Stimulated activated CD4-positive, alpha-beta T cell treated with anti-CD3 and anti-CD28 coated beads, Interleukin-2, amount 100 ng/mL, for 24 hours (primary cell): ENCODE measurements at places on chromosomes 7 and 10.
A peak's percentile ranks its signal among the peaks of the same experiment; 100 is the strongest.

DNA sequence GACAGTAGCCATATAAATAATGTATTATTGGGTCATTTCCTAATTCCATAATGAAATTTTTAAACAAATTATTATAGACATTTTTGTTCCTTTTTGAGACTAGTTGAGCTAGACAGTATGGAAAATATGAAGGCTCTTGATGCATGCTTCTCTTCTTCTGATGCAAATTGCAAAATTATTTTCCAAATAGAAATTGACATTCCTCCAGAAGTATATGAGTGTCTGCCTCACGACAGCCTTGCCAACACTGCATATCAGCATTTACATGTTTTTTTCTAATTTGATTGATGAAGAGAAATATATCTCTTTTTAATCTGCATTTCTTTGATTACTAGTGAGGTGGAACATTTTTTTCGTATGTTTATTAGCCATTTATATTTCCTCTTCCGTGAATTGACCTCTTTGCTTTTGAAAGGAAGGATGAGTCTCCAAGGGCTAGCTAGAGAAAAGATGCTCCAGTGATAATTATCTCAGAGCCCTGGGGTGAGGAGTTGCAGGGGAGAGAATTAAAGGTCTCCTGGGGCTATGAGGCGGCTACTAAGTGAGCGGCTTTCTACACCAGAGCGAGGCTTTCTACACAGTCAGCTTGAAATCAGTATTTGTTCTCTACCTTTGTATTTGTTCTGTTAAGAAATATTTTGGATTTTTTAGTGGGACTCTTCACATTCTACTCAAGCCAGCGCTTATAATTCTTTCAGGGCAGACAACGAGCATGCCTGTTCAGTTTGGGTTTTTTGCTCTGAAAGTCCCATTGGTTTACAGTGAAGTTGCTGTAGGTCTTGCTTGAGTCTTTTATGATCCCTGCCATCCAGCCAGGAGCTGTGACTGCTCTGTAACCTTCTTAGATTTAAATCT, 712.2 kb upstream of the GALNT17 start:
- no peak for DNase-seq

GRCh38 chr10:48634198-48634983, 29.5 kb upstream of the ARHGAP22 start:
- peak; percentile 39 for DNase-seq

DNA sequence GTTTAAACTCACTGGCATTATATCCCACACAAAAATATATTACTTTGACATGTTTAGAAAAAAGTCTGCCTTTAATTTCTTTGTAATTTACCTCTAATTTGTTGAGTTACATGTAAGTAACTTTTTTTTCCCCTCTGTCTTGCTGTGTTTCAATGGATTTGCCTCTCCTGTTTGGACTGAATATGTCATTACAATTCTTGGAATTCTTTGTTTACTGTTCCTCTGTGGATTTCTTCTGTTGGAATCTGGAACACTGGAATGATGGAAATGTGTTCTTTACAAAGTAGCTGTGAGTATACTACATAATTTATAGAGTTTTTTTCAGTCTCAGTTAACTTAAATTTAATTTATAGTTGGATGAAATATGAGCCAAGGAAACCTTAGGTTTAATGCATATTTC, 30.4 kb downstream of the SEPTIN7 start:
- no peak for DNase-seq

DNA sequence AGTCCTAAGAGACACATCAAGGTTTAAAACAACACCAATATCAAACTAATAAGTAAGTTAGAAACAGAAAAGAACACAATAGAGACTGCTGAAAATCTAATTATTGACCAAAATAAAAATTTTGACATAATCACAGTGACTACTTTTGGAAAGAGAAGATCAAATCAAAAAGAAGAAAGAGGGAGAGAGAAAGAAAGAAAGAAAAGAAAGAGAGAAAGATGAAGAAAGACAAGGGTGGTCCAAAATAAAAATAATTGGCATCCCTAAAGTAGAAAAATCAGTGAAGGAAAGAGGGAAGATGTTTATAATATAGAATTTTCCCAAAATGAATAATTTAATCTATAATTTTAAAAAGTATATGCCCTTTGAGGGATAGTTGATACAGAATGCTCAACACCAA, 118.8 kb upstream of the VIPR2 start:
- DNase-seq = no peak

- DNase-seq = no peak
Observed at GRCh38 chr7:20244334-20245120, 27.3 kb upstream of the MACC1 start.

DNA sequence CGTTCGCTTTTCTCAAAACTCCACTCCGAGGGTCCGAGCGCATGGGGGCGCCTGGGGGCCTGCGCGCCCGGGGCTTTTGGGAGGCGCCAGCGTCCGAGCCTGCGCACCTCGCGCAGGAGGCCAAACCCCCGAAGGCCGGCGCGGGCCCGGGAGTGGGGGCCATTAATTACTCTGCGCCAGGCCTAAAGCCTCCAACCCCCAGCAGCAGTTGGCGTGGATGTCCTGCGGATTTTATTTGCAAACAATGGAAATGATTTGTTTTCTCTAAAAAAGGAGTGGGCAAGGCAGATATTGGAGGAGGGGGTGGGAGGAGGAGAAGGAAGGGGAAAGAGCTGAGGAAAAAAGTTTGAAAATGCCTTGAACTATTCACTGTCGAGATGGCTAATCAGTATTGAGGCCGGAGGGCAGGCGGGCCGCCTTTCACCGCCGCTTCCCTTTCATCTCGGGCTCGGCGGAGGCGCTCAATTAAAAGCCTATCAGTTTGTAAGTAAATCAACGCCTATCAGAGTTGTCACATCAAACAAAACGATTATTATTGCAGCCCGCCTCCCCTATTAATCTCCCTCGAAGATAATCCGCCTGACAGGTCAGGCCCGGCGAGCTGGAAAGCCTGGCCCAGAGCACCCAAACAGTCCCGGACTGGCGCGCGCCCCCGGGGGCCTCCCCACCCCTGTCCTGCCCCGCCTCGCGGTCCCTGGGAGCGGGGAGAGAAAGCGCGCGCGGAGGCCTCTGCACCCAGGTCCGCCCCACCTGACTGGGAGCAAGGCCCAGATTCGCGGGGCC, 3.4 kb upstream of the ZNF503 start:
- DNase-seq = no peak

DNA sequence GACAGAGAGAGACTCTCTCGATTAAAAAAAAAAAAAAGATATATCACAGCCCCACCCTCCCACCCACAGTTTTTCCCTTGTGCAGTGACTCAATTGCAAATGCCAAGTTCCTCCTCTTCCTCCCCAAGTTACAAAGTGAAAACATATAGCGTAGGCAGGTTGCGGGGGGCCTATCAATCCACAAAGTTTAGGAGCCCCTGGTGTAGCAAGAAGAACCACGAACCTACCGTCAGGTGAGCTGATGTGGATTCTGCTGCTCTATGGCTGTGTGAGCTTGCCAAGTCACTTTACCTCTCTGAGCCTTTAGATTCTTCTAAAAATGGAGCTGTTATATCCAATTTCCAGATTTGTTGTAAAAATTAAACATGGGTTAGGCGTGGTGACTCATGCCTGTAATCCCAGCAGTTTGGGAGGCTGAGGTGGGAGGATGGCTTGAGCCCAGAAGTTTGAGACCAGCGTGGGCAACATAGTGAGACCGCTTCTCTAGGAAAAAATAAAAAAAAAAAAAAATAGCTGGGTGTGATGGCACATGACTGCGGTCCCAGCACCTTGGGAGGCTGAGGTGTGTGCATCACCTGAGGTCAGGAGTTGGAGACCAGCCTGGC, 8.2 kb upstream of the RHBDD2 start:
- DNase-seq = peak; percentile 34

DNA sequence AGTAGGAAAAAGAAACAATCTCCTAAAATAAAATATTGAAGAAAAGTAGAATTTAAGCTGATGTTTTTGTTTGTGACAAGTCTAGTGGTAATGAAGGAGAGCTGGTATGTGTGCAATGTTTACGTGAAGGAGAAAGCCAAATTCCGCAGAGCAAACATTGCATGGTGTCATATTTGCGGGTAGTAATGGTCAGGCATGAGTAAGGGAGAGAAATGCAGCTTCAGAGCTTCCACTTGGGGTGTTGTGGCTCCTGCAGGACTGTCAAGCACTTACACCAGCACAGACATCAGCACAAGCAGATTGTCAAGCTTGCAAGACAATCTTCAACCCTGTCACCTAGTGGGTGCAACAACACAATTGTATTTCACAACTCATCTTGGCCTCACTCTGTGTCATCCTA, 136.5 kb upstream of the ETV1 start:
- DNase-seq = no peak

GRCh38 chr10:119981826-119982225, 89.3 kb downstream of the SEC23IP start:
- no peak for DNase-seq

DNA sequence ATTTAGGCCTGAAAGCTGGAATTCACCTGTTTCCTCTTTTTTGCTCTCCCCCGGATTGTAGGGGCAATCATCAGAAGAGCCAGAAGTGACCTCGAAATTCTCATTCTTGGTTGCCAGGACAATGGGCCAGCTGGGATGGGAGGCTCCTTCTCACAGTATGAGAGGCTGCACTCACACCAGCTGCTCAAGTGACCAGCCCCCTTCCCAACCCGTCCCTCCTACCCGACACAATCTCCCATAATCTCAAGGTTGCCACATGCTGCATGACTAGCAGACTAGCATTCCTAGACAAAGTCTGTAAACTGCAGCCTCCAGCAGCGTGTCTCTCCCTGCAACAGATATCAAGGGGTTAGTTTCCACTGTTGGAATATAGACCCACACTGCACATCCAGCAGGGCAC, 110.3 kb downstream of the C1GALT1 start:
- no peak for DNase-seq

DNA sequence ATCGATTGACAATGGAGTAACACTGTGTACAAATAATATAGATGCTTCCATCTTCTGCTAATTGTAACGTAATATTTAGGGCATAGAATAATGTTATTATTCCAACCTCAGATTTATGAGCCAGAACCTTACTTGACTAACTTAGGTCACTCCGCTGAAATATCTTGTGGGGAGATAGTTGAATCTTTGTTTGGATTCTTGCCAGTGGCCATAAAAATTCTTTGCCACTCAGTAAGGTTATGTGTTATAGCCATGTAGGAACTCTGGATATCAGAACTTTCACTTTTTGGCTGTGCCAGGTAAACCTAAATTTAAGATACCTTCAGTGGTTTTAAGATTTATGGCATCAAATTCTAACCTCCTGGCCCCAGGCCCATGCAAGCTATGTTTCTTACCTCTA, 197.6 kb downstream of the WDR11 start:
- DNase-seq = no peak

- DNase-seq = no peak
Observed at GRCh38 chr10:89648074-89648473, 3.0 kb upstream of the PANK1 start.

DNA sequence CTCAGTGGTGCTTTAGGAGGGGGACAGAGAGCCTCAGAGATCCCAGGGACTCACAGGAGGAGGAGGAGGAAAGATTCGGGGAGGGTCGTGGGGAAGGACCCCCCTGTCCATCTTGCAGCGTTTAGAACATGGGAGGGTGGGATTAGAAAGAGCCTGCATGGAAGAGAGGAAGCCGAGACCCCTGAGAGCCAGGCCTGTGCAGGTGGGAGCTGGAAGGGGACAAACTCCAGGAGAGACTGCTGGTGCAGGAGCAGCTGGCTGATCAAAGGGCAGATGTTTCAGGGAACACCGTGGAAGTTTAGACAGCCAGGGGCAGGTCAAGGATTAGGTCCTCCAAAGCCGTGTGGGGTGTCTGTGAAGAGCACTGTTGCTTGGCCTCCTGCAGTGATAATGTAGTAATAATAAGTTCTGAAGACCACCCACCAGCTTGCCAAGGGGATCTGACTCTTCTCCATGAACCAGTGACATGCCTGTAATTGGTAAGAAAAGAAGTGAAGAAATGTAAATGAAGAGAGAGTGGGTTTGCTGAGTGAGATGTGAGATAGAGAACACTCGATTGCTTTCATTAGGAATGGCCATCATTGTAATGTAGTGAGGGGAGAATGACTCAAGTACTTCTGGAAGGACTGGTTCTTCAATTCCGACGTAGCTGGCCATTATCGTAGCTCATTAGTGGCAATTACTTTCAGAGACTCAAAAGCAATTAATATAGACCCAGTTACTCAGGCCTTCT, 425.6 kb downstream of the PAXIP1 start:
- DNase-seq = no peak

DNA sequence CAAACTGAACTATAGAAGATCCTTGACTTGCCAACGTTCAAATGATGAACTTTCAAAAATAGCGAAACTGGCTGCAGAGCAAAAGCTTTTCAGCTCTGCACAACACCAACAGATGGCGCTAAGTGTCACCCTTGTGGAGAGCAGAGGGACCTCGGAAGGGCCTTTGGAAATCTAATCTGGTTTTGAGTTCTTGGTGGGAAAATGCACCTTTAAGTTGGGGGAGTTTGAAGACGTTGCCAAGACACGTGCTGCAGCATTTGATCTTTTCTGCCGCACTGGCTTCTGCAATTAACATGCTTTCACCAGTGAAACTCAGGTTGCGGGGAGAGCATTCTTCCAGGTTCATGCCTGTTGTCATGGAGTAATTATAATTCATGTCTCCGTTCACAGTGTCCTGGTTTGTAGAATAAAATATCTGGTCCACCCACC, 26.3 kb upstream of the WDR11 start:
- DNase-seq = peak; percentile 9

DNA sequence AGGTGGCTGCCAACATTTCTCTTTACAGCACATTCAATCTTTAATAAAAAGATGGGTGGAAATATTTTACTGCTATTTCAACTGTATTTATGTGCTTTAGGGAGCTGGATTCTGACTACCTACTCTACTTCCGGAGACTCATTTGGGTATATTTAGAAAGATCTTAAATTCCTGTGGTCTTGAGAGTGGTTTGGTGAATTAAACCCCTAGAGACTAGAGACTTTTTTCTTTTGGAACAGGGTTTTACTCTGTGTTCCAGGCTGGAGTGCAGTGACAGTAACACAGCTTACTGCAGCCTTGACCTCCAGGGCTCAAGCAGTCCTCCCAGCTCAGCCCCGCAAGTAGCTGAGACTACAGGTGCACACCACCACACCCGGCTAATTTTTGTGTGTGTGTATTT, 79.0 kb upstream of the HABP2 start:
- DNase-seq = no peak

GRCh38 chr10:128064108-128064969, 61.9 kb downstream of the MKI67 start:
- peak; percentile 72 for DNase-seq

- no peak for DNase-seq
Observed at GRCh38 chr10:123139521-123140163, 3.9 kb downstream of the HMX3 start.

GRCh38 chr7:7516662-7517061, 19.0 kb downstream of the COL28A1 start:
- no peak for DNase-seq

GRCh38 chr7:113374955-113375354, 256.6 kb upstream of the SMIM30 start:
- DNase-seq = no peak

- DNase-seq = no peak
Observed at GRCh38 chr7:13800694-13801448, 188.6 kb downstream of the ETV1 start.

GRCh38 chr7:51108134-51108533, 208.5 kb downstream of the COBL start:
- DNase-seq = no peak

DNA sequence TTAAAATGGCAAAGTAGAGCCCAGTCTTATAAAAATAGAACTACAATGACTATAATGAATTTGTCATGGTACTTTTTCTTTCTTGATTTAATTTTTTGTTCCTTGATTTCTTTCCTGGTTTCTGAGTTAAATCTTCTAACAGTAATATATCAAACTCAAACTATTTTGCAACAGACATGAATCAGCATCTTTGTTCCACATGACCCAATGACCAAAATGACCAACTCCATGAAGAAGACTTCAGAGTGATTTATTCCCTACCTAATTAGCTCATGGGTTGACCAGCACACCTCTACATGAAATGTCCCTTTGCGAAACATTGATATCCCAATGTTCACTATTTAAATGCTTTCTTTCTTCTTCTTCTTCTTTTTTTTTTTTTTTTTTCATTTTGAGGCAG, 30.9 kb downstream of the NMT2 start:
- no peak for DNase-seq
